Keratinocyte (primary cell): ENCODE measurements at places on chromosomes 13 and 19. TPM values are rescaled to one million over a fixed set of nuclear protein-coding genes. Genes with fewer than 3 reads are reported as not detected.

The PCDH9 gene
- 0.21 to 0.25 TPM (median 0.21 TPM) in 3 replicates for polyA plus RNA-seq

GRCh38 chr19:54081032-54081431, at the start of gene TARM1:
Gene TARM1 (minus strand): TSS chr19:54081365. CDS start chr19:54081340, 25 bp downstream.
- DNase-seq: no peak

- DNase-seq: no peak
Measured at GRCh38 chr13:91154558-91155353, 192.7 kb upstream of the MIR17HG start.

The PABPC3 gene
- 0.13 to 0.31 TPM (median 0.26 TPM) in 3 replicates for polyA plus RNA-seq

GRCh38 chr19:29411113-29411581, 114.6 kb upstream of the VSTM2B start:
- DNase-seq: no peak

GRCh38 chr13:59178344-59178743, 985.4 kb downstream of the DIAPH3 start:
- no peak for DNase-seq

The C19orf81 gene
- polyA plus RNA-seq: not detected in 3 replicates

DNA sequence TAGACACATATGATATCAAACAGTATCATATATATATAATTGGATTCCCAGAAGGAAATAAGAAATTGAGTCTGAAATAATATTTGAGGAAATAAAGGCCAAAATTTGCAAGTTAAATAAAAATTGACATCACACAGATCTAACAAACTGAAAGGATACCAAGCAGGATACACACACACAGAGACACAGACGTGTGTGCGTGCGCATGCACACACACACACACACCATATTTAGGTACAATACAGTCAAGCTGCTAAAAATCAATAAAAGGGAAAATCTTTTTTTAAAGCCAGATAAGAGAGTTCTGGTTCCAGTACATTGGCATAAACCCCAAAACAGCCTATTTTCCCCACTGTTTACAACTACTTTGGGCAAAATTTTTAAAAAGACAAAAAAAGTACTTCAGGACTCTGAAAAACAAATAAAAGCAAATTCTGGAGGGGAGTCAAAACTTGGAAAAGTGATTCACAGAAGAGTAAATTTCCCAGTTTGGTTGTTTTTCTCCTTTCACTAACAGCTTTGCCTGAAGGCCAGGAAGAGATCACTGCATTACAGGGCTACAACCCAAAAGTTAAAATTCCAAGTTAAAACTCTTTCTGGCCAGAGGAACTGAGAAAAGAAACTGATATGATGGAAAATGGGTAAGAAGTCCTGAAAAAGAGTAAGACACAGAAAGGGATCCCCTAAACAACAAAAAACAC, 16.2 kb downstream of the MYCBP2 start:
- DNase-seq: no peak
